ENCODE measurements at places on chromosomes 6 and 20.

- DNase-seq = no peak
Measured at GRCh38 chr6:138689849-138690248, 83.7 kb upstream of the CCDC28A start.

- no peak for DNase-seq
Measured at GRCh38 chr6:134706153-134706552, 243.7 kb downstream of the ALDH8A1 start.

DNA sequence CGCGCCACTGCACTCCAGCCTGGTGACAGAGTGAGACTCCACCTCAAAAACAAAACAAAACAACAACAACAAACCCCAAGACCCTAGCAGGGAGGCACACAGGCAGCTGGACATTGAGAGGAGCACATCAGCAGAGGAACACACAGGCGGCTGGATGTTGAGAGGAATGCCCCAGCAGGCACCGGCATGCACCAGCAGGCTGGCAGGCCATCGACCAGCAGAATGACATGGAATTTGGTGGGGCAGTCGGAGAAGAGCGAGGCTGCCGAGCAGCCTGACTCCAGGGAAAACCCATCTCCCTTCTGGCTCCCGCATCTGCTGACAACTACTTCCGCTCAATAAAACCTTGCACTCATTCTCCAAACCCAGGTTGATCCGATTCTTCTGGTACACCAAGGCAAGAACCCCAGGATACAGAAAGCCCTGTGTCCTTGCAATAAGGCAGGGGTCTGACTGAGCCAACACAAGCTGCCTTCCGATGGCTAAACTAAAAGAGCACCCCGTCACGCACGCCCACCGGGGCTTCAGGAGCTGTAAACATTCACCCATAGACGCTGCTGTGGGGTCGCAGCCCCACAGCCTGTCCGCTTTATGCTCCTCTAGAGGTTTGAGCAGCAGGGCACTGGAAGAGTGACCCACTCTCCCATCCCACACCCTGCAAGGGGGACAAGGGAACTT is 60.2 kb downstream of the SLC22A23 start:
- DNase-seq = no peak

- DNase-seq = no peak
Measured at GRCh38 chr20:63132131-63132714, 83.7 kb downstream of the YTHDF1 start.

- DNase-seq = no peak
Measured at GRCh38 chr6:145093226-145093625, 642.1 kb downstream of the EPM2A start.

- no peak for DNase-seq
Measured at GRCh38 chr20:13545790-13546189, 92.9 kb downstream of the TASP1 start.

DNA sequence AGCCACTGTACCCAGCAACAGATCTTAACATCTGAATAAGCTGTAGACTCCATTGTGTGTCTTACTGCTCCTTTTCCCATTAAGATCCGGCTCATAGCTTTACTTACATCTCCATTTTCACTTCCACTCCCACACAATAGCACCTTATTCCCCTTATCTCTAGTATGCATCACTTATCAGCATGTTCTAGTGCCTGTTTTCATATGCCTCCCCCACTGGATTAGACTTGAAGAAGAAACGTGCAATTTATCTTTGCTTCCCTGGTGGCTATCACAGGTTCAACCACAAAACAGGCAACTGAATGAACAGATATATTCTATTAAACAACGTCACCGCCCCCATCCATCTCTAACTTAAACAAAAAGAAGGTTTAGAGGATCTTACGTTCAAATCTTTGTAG is 12.1 kb downstream of the SSR1 start:
- DNase-seq = no peak

DNA sequence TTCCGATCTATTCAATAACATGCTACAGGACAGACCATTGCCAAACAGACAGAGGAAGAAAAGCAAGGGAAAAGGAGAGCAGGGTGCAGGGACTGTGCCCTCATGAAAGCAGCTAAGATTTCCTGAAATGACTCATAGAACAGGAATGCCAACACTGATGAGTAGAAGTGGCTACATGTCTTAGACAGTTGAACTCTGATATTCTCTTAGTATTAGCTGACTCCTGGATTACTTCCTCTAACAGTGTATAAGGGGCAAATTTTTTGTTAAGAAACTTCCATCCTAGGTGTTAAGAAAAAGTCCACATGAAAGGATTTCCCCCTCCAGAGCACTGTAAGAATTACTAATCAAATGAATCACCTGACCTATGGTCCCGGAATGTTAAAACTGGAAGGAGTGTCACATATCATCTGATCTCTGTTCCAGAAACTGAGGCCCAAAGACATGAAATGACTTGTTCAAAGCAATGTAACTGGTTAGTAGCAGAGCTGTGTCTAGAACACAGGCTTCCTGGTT is 224.9 kb downstream of the IBTK start:
- DNase-seq = peak; percentile 49

DNA sequence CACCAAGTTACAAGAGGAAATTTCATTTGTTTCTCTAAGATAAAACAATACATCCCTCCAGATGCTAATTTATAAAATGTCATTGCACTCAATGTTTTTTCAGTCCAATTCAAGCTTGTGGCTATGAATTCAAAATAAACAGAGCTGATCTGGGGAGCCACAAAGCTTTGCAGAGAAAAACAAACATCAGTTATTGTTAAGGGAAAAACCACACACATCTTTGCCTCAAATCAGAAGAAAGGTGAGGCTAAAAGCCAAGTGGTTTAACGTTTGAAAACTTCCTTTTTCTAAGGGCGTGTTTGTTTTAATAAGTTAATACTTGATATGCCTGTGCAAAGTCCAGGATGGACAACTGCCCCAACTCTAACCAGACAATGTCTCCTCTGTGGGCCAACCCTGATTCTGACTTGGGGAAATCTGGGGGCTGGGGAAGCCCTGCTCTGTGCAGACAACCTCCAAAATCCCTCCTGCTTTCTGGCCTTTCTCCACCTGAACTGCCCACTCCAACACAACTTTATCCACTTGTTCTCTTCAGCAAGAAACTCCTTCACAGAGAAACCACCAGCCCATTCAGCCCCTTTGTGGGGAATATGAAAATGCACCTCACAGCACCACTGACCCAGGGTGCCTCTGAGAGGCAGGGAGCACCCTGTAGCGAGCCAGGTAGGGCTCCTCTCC is 44.6 kb upstream of the NT5E start:
- peak; percentile 18 for DNase-seq

GRCh38 chr6:37130704-37131103 is 39.2 kb upstream of the PIM1 start:
- no peak for DNase-seq

DNA sequence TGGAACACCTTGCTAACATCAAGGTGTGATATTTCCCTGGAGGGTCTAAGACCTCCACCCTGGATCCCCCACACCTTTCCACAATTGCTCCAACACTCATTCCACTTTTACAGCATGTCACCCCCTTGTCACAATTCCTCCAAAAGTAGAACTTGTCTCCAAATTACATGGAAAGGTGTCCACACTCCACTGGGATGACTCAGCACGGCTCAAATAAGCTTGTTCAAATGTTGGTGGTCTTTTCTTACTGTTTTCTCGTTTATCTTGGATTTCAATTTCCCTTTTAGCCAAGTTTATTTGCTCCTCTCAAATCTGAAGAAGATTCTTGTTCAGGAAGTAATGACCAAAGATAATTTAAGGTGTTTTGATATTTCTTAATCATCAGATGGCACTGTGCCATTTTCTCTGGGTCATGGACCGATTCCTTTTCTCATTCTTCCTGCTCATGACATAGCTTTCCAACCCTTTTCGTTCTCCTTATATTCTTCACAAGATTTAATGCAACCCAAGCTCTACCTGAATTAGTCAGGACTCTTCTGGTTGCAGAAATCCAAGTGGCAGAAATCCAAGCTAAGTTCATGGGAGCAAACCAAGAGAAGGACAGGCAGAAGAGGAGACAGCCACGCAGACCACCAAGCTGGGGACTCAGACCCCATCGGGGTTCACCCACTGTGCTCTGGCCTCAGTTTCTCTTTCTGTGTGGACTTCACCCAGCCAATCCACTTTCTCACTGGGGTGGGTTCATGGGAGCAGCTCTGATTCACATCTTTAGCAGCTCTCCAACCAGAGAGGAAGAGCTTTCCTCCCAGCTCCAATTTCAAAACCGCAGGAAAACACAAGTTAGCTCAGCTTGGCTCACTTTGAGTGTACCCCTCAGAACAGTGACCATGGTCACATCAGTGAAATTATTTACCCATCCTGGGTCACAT is 110.5 kb upstream of the CDYL start:
- DNase-seq = no peak

GRCh38 chr6:101550451-101550850 is 156.9 kb downstream of the GRIK2 start:
- no peak for DNase-seq

DNA sequence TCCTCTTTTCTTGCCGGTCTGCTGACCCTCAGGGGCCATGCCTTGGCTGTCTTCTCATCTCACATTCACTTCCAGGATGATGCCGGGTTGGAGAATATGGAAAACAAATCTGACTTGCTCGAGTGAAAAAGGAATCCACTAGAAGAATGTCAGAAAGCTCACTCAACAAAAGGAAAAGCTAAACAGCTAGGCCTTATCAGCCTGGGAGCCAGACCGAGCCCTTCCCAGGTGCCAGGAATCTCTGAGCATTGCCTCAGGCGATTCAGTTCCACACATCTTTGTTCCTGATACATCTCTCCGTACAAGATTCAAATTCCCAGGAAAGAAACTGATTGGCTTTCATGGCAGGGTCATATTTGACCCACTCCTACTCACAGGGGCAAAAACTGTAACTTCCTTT is 9.2 kb upstream of the OSER1 start:
- DNase-seq = no peak

Data from SW480 (cell line).